ENCODE measurements at places on chromosomes 1 and 21.

DNA sequence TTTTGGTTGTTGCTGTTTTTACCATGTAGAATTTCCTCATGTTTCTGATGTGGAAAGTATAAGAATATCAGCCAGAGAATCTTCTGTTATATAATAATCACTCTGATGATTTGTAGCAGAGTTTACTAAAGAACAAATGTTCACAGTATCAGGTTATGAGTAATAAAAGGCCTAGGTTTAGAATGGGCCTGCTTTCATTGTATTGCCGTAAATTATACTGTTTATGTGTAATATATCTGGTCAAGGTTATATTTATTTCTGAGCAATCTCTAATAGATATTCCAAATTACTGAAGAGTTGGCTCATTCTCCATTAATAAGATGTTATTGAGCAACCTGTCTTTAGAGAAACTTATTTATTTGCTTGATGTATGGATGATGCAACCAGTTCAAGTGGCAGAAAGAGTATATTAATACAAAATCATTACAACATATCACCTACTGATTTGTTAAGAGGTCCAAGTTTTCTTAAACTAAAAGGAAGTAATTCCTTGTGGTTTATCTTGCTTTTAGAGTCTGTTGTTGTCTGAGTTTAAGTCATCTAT is 649.4 kb upstream of the CXADR start:
- no peak for DNase-seq

GRCh38 chr1:176539018-176539417 is 76.0 kb downstream of the PAPPA2 start:
- no peak for DNase-seq

DNA sequence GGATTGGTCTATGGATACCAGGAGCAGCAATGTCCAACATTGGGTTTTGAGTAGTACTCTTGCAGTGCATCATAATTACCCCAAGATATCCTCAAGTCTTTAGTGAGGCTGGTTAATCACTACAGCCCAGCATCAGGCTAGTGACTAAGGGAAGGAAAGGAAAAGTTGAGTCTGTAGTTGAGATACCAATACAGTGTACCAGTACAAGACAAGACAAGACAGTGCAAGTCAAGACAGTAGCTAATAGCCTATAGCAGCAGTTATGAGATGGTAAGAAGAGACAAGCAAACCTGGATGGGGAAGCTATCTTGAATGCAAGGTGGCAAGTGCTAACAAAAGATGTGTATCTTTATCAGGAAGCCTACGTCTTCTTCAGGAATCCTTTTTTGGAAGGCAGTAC is 13.3 kb upstream of the GNG12 start:
- no peak for DNase-seq

GRCh38 chr1:26541431-26541815 is 11.9 kb downstream of the RPS6KA1 start:
- DNase-seq = no peak

DNA sequence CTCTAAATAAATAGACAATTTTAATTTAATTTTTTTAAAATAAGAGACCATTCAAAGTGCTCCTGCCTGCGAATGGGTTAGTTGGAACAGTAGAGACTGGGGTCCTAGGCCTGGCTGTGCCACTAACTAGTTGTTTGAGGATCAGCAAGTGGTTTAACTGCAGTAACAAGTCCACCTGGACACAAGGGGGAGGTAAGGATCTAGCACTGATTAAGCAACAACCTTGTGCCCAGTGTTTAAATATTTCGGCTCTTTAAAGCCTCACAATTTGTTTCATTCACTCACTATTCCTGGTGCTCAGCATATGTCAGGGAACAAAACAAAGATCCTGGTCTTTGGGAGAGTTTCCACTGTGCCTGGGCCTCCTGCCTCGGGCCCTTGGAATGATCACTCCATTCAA is 1.6 kb upstream of the AGT start:
- no peak for DNase-seq

DNA sequence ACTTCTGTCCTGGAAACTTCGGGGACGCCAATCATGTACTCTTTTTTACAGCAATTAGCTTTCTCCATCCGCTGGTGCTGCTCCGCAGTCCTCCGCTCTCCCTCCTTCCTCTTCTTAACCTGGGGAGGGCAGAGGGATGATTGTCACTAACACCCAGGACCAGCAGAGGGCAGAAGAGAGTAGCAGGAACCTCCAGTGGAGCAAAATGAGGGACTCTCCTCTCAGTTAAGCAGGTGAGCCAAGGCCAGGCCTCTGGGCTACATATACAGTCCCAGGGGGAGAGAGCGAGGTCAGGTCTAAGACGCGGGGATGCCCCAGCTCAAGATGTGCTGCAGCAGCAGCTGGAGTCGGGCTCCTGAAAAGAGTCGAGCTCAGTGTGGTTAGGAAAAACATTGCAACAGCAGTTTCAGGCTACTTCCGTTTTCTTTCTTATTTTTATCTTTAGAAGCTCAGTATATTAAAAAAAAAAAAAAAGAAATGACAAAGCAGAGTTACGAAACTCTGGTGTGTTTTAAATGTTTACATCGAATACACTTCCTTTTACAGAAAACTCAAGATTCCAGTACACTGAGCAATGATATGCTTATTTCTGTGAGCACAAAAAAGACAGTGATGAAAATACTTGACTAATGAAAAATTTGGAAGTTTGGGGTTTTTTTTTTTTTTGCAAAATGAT is 25.7 kb upstream of the NLRP3 start:
- DNase-seq = peak; percentile 72

DNA sequence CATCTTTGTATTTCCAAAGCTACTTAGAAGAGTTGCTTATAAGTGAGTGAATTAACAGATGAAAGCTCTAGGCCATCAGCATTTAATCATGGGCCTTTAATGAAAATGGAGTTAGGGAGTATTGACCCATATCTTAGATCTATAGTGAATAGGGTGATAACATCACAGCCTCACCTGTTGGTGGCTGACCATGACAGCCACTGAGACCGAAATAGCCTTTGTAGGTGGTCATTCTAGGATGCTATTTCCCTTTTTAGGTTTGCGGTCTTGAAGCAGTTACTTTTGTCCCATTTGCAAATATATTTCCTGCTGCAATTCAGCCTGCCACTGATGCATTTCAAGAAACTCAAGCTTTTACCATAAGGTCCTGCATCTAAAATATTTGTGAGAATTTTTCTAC is 410.1 kb upstream of the LYPLAL1 start:
- DNase-seq = no peak

DNA sequence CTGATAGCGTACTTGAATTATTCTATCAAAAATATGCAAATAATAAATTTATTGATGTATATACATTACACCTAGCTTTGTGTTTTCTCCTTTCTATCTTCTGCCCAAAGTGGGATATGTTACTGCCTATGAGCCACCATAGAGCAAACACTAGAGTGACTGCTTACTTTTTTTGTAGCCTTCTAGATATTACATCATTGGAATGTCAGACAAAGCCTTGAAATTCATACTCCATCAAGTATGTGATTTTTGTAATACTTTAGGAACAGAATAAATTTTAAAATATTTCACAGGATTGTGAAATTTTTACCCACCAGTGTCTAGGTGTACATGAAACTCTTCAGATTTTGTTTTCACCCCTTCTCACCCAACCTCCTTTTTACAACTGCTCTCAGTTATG is 787.6 kb downstream of the USP25 start:
- no peak for DNase-seq

DNA sequence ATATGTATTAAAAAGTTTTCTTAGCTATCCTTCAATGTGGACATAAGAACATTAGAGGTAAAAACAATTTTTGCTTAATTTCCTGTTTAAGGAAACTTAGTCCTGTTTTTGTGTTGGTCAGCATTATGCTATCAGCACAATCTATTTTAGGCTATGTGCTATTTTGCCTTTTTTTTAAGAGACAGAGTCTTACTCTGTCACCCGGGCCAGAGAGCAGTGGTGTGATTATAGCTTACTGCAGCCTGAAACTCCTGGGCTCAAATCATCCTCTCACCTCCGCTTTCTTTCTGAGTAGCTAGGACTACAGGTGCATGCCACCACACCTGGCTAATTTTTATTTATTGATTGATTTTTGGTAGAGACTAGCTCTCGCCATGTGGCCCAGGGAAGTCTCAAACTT is 199.1 kb upstream of the TMPRSS15 start:
- DNase-seq = no peak

DNA sequence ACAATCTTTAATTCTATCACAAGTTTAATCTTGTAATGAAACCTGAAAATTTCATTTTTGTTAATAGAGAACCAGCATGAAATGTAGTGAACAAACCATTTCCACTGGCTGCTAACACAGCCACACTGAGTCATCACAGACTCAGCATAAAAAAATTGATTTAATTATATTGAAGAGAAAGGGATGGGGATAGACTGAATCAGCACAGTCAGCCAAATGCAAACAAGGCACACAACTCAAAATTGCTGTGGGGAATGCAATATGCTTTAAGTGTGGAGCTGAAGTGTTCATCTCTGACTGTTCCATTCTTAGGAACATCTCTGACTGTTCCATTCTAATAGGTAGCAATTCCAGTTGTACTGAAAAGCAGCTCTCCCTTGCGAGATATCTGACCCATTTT is 299.8 kb downstream of the MRPL39 start:
- no peak for DNase-seq

DNA sequence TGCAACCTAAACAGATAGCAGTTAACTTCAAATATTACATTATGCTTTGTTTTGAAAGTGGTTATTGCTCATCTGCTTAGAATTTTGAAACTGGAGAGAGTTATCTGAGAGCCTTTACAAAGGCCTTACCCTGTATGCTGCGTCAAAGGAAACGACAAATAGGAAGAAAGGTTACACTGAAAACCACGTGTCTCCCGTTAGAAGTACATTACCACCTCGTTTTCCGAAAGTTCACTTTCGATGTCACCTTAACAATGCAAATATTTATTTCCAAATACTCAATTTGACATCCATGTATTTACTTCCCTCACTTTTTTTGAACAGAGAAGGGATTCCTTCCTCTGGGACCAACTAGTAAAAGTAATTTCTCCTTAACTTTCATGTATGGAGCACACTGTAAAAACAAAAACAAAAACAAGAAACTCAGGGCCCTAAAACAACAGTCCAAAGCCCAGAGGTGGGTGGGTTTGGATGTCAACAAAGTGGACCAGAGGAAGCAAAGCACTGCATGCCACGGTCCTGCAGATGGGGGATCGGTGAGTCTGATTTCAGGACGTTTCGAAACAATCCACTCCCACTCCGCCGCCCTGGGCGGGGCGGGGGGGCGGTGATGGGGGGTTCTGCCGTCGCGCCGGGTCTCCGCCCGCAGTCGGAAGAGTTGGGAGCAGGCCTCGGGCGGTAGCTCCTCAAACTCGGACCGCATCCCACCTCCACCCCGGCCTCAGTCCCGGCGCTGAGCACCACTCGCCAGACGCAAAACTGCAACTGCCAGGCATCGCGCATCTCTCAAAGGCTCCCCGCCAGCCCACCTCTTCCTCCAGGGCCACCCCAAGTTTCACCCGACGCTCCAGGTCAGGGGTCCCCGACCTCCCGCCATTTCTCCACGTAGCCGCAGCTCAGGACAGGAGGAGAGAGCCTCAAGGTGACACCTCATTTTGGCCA is 841 bp downstream of the ADSS2 start:
- DNase-seq = peak; percentile 22

Data from stimulated activated CD8-positive, alpha-beta memory T cell treated with anti-CD3 and anti-CD28 coated beads, Interleukin-4, amount 100 ng/mL, for 1 hour (primary cell).